Spinal cord (tissue), 10 donors: ENCODE measurements at places on chromosomes 6 and 20. TPM values are rescaled to one million over a fixed set of nuclear protein-coding genes. Genes with fewer than 3 reads are reported as not detected.

WASF1 gene
- 63.7 TPM for total RNA-seq

PMEPA1 gene
- total RNA-seq, result 14.3 TPM

CST2 gene
- not detected for total RNA-seq

LHFPL5 gene
- 0.79 TPM for total RNA-seq

DNA sequence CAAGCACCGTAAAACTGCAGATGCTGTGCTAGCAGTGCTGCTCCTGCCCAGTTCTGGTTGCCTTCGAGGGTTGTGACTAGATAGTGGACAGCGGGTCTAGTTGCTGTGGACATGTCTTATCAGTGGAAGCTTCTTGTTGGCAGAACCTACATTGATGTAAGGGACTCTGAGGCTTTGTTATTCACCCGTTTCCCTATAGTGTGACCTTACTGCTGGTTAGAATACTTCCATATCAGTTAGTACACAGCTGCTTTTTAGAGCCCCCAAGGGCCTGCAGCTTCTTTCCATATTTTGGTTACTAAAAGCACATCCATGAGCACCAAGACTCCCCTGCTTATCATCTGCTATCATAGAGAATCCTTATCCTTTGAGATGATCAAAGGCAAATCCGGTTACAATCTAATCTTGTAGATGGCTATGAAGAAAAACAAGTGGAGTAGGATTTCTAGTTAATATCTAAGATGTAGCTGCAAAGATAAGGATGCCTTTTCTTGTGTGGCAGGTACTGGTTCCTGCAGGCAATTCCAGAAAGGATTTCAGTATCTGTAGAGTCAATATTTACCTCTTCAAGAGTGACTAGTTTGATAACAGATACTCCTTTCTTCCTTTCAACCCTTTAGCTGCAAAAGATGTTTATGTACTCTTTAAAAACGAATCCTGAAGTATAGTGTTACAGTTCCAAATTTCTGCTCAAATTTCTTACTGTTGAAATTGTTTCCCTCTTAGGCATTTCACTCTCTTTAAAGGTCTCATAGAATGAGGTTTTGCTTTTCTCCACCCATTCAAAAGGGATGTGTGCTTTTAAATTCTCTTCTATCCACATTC, 163.6 kb downstream of the JARID2 start:
- no peaks in the 10 kb centered on the region for H3K27me3 ChIP-seq
- no peak for DNase-seq
- H3K4me3 ChIP-seq, result no peak overlapping the region
- no peak overlapping the region for H3K27ac ChIP-seq
- peaks cover 12% of the 10 kb centered on the region for H3K4me1 ChIP-seq
- no peaks in the 10 kb centered on the region for H3K36me3 ChIP-seq

DNA sequence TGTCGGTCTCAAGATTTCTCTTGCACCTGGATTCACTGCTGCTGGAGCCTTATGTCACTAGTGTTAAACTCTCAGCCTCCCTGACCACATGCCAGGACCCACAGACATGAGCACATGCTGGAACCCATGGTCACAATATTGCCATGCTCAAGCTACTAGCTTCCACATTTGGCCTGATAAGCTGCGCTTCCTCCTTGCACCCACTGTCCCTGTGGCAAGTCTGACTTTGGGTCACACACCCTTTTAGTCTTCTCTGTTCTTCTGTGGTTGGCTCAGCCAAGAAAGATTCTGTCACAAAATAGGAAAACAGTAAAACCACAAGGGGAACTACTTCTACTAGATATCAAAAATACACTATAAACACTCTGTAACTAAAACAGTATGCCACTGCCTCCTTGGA, 68.9 kb upstream of the HDAC2 start:
- no peak overlapping the region for H3K4me3 ChIP-seq
- H3K36me3 ChIP-seq, result no peaks in the 10 kb centered on the region
- no peak for DNase-seq

GRCh38 chr6:128319157-128319556, 201.2 kb downstream of the PTPRK start:
- no peak overlapping the region for H3K27ac ChIP-seq
- no peak for DNase-seq
- H3K4me1 ChIP-seq, result no peaks in the 10 kb centered on the region
- no peak overlapping the region for H3K4me3 ChIP-seq
- H3K36me3 ChIP-seq, result no peaks in the 10 kb centered on the region

DNA sequence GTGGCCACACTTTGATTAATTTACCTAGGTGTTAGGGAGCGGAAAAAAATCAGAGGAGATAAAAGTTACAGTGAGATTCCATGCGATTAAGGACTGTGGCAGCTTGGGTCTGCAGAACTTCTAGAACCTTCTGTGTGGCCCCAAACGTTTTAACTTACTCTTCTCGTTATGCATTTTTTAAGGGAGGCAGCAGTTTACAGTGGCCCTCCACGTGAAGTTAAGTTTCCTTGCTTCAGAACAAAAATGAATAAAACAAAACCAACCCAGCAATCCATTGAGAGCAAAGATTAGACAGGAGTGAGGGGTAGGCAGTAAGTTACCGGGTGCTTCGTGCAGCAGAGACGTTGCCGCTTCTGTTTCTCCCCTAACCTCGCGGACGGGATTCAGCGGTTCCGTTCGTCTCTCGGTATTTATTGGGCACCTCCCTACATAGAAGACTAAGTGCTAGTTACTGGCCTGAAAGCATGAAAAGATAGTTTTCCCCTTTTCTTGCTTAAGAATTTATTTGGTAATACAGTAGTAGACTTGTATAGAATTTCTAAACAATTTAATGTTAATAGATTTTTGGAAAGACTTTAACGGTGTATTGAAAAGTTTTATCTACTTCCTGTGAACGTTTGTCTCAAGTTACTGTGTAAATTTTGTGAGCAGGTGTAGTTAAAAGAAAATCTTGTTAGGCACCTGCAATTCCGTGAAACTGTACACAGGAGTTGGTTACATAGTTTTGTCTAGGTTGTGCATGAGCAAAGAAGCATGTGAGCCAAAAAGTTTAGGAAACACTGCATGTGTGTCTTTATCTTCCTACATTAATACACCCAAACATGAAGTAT, 1.1 kb downstream of the BAG2 start:
- H3K36me3 ChIP-seq, result no peaks in the 10 kb centered on the region
- DNase-seq, result peak; percentile 31
- peak overlapping the region; percentile 62 for H3K4me3 ChIP-seq
- H3K4me1 ChIP-seq, result peaks cover 3% of the 10 kb centered on the region
- no peaks in the 10 kb centered on the region for H3K27me3 ChIP-seq
